ENCODE measurements at places on chromosomes 2 and 18. TPM values are rescaled to one million over a fixed set of nuclear protein-coding genes. Genes with fewer than 3 reads are reported as not detected.

The SH3RF3 gene
- 12.6 TPM for polyA plus RNA-seq

The KCNG2 gene
- polyA plus RNA-seq, result 0.46 TPM

The SPEG gene
- polyA plus RNA-seq, result 226 TPM

The SLC11A1 gene
- polyA plus RNA-seq, result 19.7 TPM

The NABP1 gene
- polyA plus RNA-seq, result 10.8 TPM

The IL18R1 gene
- 3.3 TPM for polyA plus RNA-seq

The ACTR3 gene
- 130 TPM for polyA plus RNA-seq

The LINC00305 gene
- not detected for polyA plus RNA-seq

The CHN1 gene
- polyA plus RNA-seq, result 13.2 TPM

The PLEKHH2 gene
- 7.0 TPM for polyA plus RNA-seq

The TMEM17 gene
- polyA plus RNA-seq, result 1.6 TPM

The HRH4 gene
- 0.05 TPM for polyA plus RNA-seq

The REG3A gene
- polyA plus RNA-seq, result not detected

The GPR75 gene
- 0.81 TPM for polyA plus RNA-seq

The ARHGAP28 gene
- 9.1 TPM for polyA plus RNA-seq

The NYAP2 gene
- polyA plus RNA-seq, result 0.01 TPM

The UGT1A4 gene
- 1.2 TPM for polyA plus RNA-seq

The SALL3 gene
- polyA plus RNA-seq, result 0.60 TPM

The CD8B gene
- polyA plus RNA-seq, result 0.82 TPM

DNA sequence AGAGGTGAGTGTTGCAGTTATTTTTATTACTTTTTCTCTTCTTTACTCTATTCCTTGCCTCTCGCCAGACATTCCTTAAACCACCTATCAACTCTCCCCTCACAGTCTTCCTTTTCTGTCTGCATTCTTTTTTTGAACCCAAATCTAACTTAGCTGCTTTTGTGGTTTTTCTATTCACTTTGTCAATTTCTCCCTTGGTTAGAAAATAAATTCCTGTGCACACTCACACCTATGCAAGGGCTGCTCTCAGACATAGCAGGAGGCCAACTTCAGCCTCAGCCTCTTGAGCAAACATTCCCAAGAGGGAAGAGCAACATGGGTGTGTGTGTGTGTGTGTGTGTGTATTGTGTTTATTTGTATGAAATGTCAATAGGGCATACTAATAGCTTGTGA, 808.6 kb downstream of the RNF144A start:
- DNase-seq, result no peak

- no peak for DNase-seq
These were observed 6.8 kb downstream of the CYB5A start for GRCh38 chr18:74284980-74285355.

GRCh38 chr18:3397031-3397750, 52.8 kb upstream of the TGIF1 start:
- DNase-seq, result peak; percentile 42

GRCh38 chr2:226426292-226426736, 373.3 kb downstream of the IRS1 start:
- no peak for DNase-seq

DNA sequence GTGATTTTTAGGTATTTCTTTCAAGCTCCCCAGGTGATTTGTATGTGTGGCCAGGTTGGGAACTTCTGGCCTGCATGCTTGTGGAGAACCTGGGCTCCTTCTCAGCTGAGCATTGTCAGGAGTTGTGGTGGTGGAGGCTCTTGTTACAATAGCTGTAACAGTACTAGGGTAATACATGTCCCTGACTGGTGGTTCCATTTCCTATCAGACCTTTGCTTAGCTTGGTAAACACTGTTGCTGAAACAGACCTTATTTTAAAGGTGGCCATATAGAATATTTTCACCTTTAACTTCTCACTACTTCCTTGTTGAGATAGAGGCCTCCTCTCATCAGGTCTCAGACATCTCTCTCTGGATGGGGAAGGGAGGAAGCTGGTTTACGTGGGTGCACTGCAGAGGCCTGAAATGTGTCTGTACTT, 79.2 kb downstream of the SETBP1 start:
- DNase-seq, result no peak

- no peak for DNase-seq
These were observed 222.6 kb downstream of the INSIG2 start for GRCh38 chr2:118310681-118311429.

GRCh38 chr2:209472871-209473270, 49.0 kb downstream of the MAP2 start:
- DNase-seq, result no peak

GRCh38 chr2:42566837-42567321, 1.6 kb upstream of the MTA3 start:
- no peak for DNase-seq

DNA sequence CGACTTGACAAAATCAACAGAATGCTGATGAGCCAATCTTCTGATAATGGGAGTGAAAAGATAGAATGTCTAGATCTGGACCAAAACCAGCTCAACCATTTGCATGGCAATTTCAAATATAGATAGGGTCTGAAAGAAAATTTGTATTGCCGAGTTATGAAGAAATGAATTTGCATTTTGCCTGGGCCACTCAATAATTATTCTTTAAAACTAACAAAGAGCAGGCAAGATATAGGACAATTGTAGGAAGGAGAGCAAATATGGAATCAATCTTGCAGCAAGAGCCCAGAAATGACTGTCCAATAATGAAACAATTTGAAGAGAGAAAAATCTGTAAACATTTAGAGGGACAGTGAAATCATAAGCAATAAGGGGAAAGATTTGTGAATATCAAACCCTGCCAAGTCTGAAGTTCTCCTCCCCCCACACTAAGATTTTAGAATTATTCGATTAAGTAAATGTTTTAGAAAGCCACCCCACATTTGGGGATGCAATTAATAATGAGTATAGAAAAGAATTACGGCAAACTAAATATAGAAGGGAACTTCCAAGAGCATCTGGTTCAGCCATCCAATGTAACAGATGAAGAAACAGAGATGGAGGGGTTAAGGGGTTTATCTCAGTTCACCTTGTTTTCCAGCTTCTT, 377.4 kb downstream of the SETBP1 start:
- no peak for DNase-seq

GRCh38 chr18:34913837-34914661, 127.2 kb upstream of the MAPRE2 start:
- DNase-seq, result no peak

DNA sequence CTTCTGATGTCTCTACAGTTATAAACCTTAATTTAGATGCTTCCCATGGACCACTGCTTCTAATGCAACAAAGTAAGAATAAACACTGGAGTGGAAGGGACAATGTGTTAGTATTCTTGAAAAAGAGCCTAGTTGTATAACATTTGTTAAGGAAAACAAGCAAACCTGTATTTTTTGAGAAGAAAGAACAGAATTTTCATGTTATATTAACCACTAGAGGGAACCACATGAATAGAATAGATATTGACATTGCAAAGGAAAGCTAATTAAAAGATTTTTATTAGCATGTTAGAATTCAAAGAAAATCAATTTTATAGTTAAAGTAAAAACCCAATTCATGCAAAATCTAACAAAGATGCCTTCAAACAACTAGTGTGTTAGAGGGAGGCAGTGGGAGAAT, 151.2 kb upstream of the BARD1 start:
- no peak for DNase-seq

DNA sequence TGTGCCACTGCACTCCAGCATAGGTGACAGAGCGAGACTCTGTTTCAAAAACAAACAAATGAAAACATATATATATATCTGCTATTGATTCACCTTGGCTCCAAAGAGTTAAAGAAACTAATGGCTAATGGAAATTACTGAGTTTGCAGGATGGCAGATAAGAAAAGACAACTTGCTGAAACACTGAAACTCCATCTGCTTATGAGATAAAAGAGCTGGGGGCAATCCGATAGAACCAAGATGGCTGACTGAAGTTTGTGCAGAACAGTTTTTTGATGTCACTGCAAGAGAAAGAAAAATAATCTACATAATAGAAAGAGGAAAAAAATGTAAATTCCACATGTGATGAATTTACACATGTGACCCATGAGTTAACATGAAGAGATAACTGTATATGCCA, 88.2 kb downstream of the LRATD1 start:
- DNase-seq, result no peak

DNA sequence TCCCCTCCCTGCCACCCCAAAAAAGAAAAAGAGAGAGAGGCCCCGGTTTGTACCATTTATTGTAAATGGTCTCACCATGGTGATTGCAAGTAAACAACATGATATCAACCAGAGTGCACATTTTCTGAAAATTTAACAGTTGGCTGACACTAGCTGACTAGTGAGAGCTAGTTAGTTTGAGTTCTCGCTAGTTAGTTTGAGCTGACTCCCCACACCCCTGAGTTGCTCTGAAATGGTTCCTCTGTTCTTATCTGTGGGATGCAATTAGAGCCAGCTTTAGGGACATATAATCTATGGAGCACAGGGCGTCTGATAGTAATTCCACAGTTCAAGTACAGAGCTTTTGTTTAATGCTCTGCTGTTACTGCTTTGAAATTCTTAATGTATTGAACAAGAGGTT, 13.1 kb downstream of the CASP10 start:
- no peak for DNase-seq

GRCh38 chr2:183214680-183215079, 90.4 kb downstream of the NUP35 start:
- no peak for DNase-seq

GRCh38 chr2:232456296-232457120, 555 bp downstream of the ALPI start:
- DNase-seq, result no peak

GRCh38 chr2:39118786-39119499, 1.9 kb downstream of the SOS1 start:
- no peak for DNase-seq

DNA sequence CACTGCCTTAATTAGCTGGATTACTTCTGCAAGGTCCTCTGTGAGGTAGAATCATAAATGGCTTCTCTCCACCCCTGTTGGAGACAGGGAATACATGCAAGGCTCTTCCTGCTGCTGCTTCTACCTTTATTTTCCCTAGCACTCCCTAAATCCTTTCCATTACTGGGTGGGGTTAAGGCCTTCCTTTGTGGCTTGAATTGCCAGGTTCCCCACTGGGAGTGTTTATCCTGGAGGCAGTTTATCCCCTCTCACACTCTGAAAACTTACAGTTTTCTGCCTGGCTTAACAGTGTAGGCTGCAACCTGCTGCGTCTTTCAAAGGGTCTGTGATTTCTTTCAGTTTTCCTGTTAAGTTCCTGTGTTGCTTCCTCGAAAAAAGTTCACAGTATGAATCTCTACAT, 1062.3 kb upstream of the CRIM1 start:
- no peak for DNase-seq

GRCh38 chr2:111522231-111522768, 361.7 kb downstream of the ANAPC1 start:
- no peak for DNase-seq

DNA sequence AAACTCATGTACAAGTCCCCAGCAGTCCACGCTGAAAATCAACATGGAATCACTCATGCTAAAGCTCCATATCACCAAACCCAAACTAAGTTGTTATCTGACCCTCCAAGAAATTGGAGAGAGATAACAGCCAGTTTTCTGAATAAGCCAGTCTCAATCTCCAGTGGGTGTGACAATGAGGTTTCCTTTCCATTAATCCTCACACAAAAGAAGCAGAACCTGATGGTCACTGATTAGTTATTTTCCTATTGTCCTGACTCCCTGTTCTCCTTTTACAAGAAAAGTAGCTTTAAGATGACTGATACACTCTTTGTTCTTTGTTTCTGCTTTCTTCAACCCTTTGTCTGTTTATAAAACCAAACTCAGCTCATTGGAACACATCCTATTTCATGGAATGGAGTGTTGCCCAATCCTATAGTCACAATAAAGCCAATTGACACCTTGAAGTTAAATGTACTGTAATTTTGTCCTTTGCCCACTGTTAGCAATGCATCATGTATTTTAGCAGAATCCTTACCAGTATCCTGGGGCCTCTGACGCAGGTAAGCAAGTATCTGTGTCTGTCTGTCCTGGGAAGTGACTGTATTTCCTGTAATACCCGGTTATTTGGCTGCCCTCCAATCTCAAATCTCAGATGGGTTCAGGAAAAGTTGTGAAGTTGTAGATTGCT, 30.6 kb upstream of the SH3RF3 start:
- no peak for DNase-seq

- DNase-seq, result no peak
These were observed 123.5 kb upstream of the ZSWIM2 start for GRCh38 chr2:186972281-186972970.

- DNase-seq, result no peak
These were observed 60.1 kb upstream of the ACTR3 start for GRCh38 chr2:113829761-113830160.

GRCh38 chr18:75162467-75162866, 46.5 kb downstream of the PTGR3 start:
- no peak for DNase-seq

DNA sequence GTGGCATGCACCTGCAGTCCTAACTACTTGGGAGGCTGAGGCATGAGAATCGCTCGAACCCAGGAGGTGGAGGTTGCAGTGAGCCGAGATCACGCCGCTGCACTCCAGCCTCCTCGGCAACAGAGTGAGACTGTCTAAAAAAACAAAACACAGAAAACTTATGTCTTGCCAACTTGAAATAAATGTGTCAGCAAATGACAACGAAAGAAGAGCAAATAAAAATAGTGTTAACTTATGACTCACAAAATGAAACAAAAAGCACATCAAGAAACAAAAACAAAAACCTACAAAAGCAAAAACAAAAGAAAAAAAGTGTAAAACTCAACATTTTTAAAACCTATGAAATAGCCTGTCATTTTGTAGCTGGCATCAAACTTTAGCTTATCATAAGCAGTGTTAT, 65.2 kb downstream of the KCNH7 start:
- DNase-seq, result no peak

DNA sequence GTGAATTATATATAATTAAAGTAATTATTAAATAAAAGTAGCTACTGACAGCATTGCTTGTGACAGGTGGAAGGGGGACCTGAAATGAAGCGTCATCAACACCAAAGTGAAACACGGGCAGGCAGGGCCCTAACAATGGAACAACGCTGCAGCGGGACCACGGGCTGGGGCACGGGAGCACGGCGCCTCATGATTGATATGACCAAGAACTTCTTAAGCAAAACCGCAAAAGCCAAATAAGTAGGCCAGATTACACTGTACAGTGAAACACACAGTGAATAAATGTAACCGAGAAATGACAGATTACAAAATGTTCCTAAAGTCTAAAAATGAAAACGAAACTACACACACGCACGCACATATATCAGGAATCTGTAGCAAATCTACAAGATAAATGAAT, 81.4 kb downstream of the SNTG2 start:
- DNase-seq, result no peak

GRCh38 chr2:222751821-222752719, 80.6 kb downstream of the MOGAT1 start:
- DNase-seq, result no peak
